Upper lobe of right lung (tissue), 1 donor: ENCODE measurements at places on chromosomes 16 and 17. TPM values are rescaled to one million over a fixed set of nuclear protein-coding genes. Genes with fewer than 3 reads are reported as not detected.

- H3K4me1 ChIP-seq = no peaks in the 10 kb centered on the region
- no peaks in the 10 kb centered on the region for H3K36me3 ChIP-seq
- no peak for DNase-seq
- no peak overlapping the region for H3K27ac ChIP-seq
- H3K27me3 ChIP-seq = no peaks in the 10 kb centered on the region
Observed at GRCh38 chr16:65148804-65149203, 26.9 kb upstream of the CDH11 start.

DNA sequence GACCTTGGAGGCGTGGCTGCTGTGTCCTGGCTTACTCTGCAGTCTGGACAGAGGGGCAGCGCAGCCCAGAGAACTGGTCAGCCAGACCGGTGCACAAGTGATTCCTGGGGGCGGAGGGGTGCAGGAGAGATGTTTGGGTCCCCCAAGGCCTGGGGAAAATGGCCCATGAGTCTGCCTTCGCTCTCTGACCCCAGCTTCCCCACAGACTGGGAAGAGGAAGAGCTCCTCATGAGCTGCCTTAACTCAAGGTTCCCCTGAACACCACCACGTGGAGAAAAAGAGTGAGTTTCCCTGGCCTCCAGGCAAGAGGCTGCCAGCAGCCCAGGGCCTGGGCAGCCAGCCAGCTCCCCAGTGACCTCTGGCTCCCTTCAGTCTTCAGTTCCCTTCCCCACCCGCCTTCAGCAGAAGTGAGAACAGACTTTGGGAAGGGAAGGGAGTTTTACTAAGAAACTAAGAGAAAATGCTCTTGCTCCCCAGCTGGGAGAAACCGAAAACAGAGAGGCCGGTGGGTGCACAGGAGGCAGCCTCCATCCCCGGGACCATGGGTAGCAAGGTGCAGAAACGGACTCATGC is 2.0 kb upstream of the C17orf99 start:
- H3K4me1 ChIP-seq = peaks cover 49% of the 10 kb centered on the region
- DNase-seq = peak; percentile 91
- H3K27me3 ChIP-seq = no peaks in the 10 kb centered on the region
- peak overlapping the region; percentile 70 for H3K27ac ChIP-seq
- no peak overlapping the region for H3K4me3 ChIP-seq

DNA sequence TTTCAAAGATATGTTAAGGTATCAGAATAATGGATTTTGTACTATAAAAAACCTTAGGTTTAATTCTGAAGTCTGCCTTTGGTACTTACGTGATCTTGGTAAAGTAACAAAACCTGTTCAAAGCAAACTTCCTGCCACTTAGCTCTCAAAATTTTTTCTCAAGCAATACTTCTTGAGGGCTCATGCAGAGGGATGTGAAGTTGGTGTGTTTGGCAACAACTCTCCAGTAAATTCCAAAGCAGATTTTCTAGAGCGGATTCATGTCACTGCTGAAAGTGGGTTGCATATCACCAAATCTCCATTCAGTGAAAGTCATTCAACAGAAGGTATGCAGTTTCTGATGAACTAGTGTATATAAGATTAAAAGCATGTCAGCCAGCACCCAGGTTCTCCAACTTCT is 856.7 kb downstream of the CDH8 start:
- H3K36me3 ChIP-seq = no peaks in the 10 kb centered on the region
- no peaks in the 10 kb centered on the region for H3K27me3 ChIP-seq
- no peaks in the 10 kb centered on the region for H3K4me1 ChIP-seq
- no peak for DNase-seq
- no peak overlapping the region for H3K27ac ChIP-seq

- no peak for DNase-seq
- peaks cover 4% of the 10 kb centered on the region for H3K4me1 ChIP-seq
- H3K27ac ChIP-seq = no peak overlapping the region
- H3K27me3 ChIP-seq = no peaks in the 10 kb centered on the region
- peaks cover 50% of the 10 kb centered on the region for H3K36me3 ChIP-seq
Observed at GRCh38 chr17:74769856-74770497, 6.2 kb downstream of the NAT9 start.

DNA sequence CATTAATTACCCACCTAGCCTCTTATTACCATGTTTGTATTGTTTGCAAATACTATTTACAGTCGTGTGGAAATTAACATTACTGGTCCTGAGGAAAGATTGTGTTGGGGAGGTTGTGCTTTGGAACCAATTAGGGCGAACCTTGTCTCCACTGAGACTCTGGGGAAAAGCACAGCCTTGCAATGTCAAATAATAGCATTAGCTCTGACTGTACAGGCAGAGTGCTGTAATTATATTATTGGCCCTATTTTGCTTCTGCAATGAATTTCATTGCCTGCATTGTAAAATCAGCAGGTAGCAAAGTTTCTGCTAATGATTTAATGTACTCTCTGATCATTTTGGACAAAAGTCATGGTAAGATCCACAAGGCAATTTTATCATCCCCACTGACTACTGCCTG is 97.0 kb downstream of the WWOX start:
- no peaks in the 10 kb centered on the region for H3K36me3 ChIP-seq
- H3K4me3 ChIP-seq = no peak overlapping the region
- H3K27ac ChIP-seq = no peak overlapping the region
- H3K27me3 ChIP-seq = no peaks in the 10 kb centered on the region
- no peaks in the 10 kb centered on the region for H3K4me1 ChIP-seq

- H3K4me1 ChIP-seq = peaks cover 4% of the 10 kb centered on the region
- H3K36me3 ChIP-seq = no peaks in the 10 kb centered on the region
- peak; percentile 88 for DNase-seq
- H3K4me3 ChIP-seq = peak within 1 kb of the TSS; percentile 40
- peaks cover 47% of the 10 kb centered on the region for H3K27me3 ChIP-seq
Observed at GRCh38 chr16:89200124-89200849, at the start of gene SLC22A31. Gene SLC22A31 (minus strand): TSS chr16:89200537. CDS start chr16:89200501, 36 bp downstream.

GRCh38 chr16:30663820-30664219 is 5.6 kb downstream of the FBRS start:
- H3K27me3 ChIP-seq = no peaks in the 10 kb centered on the region
- peaks cover 78% of the 10 kb centered on the region for H3K36me3 ChIP-seq
- DNase-seq = no peak
- H3K4me3 ChIP-seq = no peak overlapping the region
- H3K4me1 ChIP-seq = peaks cover 21% of the 10 kb centered on the region

- H3K36me3 ChIP-seq = no peaks in the 10 kb centered on the region
- H3K27me3 ChIP-seq = no peaks in the 10 kb centered on the region
- no peak overlapping the region for H3K27ac ChIP-seq
- no peak for DNase-seq
Observed at GRCh38 chr17:79242873-79243602, 168.4 kb downstream of the ENGASE start.

GRCh38 chr16:89319886-89320781 is 102.6 kb downstream of the ZNF778 start:
- H3K27me3 ChIP-seq = no peaks in the 10 kb centered on the region
- peaks cover 95% of the 10 kb centered on the region for H3K4me1 ChIP-seq
- H3K27ac ChIP-seq = peak overlapping the region; percentile 30

GRCh38 chr16:71338632-71339031 is 19.9 kb upstream of the CALB2 start:
- H3K4me3 ChIP-seq = no peak overlapping the region
- H3K27me3 ChIP-seq = peaks cover 5% of the 10 kb centered on the region
- no peaks in the 10 kb centered on the region for H3K36me3 ChIP-seq
- no peak overlapping the region for H3K27ac ChIP-seq

DNA sequence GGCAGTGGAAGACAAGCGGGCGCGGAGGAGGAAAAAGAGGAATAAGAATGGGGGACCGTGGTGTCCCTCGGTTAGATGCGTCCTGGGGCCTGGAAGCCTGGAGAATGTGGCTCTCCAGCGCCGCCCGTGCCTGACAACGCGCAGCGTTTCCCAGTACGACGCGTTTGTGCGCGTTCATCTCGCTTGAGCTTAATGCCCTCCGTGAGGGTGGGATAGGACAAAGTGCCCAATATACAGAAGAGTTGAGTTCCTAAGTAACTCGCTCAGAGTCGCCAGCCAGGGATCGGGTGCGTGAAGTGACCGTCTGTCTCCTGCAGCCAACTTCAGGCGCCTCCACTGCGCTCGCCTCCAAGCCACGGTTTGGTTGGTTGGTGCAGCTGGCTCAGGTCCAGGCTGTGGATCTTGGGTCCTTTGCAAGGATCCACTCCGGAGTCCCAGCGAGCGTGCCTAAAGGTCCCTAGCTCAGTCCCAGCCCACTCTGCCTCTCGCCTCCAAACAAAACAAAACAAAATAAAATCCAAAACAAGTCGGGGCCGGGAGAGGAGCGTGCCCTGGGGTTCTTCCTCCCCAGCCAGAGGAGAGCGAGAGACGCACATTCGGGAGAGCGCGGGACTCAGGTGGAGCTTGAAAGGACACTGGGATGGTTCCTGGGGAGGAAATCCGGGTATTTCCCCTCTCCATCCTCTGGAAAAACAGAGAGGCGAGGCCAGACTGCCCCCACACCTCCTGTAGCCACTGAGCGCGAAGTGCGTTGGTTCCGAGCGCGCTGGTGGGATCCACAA is 974 bp downstream of the GALR2 start:
- no peaks in the 10 kb centered on the region for H3K36me3 ChIP-seq
- peaks cover 58% of the 10 kb centered on the region for H3K27me3 ChIP-seq
- H3K4me1 ChIP-seq = peaks cover 42% of the 10 kb centered on the region
- DNase-seq = peak; percentile 61

DNA sequence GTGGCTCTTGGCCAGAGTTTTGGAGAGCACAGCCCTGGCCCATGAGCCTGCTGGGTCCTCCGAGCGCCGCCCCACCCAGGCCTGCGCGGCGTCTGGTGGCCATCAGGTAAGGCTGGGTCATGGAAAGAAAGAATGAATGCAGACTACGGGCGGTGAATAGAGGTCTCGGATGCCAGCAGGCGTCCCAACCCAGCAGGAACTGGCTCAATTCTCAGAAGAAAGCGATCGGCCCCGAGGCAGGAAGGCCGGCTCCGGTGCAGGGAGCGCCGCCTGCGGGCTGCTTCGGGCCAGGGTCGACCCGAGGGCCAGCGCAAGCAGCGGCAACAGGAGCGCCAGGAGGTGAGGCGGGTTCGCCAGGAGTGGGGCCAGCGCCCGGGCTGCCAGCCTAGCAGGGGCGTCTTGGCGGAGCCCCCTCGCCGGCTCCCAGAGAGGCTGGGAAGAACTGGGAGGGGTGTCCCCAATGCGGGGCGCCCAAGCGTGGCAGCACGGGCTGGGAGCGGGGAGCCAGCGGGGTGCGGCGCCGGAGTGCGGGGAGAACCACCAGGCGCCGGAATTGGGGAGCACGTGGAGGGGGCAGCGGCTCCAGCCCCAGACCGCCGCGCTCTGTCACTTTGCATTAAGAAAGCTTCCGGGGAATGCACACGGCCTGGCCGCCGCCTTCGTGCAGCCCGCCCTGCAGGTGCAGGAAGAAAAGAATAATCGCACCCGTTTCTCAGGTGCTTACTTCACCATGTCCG is 7.1 kb upstream of the TMC5 start:
- peak overlapping the region; percentile 80 for H3K27ac ChIP-seq
- H3K4me1 ChIP-seq = peaks cover 4% of the 10 kb centered on the region
- peaks cover 14% of the 10 kb centered on the region for H3K27me3 ChIP-seq
- peak; percentile 89 for DNase-seq
- H3K36me3 ChIP-seq = no peaks in the 10 kb centered on the region

DNA sequence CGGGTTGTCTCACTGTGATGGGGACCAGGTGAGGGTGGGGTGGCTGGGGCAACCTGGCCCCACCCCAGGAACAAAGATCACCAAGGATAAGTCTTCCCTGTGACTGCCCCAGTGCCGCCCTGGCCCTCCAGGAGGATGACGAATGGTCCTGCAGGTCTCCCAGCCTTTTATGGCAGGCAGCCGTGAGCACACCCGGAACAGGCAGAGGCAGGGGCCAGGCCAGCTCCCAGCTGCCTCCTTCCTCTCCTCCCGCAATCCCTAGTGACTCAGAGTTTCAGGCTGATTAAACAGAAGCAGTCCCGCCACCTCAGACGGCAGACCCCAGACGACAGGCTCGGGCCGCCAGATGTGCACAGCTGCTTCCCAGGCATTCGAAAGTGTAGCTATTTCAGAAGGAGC is 13.3 kb downstream of the JUP start:
- no peak overlapping the region for H3K4me3 ChIP-seq
- peaks cover 32% of the 10 kb centered on the region for H3K36me3 ChIP-seq
- H3K27ac ChIP-seq = peak overlapping the region; percentile 42
- H3K4me1 ChIP-seq = peaks cover 64% of the 10 kb centered on the region
- DNase-seq = peak; percentile 78
- no peaks in the 10 kb centered on the region for H3K27me3 ChIP-seq

DNA sequence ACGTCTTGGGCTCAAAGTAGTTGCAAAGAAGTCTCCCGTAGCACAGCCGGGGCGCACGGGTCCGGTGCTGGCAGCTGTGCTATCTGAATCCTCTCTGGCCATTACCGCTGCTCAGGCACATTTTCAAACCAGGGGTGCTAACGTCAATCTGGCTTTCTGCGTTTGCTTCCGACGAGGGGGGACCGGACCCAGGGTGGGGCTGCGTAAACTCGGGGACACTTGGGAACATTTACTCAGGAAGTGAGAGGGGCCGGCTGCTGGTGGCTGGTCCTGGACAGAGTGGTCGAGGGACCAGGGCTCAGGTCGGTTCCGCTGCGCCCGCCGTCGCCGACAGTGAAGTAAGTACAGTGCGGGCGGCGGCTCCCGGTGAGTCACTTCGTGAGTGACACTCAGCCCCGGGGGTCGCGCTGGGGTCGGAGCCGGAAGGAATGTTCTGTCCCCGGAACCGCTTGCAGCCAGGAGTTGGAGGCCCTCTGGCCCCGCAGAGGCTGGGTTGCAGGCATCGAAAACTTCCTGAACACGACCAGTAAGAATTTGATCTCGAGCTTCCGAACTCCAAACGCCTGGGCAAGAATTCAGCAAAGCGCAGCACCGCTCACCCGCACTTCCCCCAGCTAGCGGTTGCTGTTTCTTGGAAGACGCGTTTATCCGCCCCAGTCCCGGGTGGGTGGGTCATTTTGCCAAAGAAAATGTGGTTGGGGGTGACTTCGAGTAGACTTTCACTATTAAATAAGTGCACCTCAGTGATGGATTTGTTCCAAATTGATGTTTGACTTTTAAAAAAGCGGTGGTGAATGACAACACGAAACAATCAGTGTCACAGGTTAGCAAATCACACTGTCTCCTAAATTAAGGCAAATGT is 1.4 kb upstream of the HS3ST3B1 start:
- peaks cover 46% of the 10 kb centered on the region for H3K4me1 ChIP-seq
- peaks cover 80% of the 10 kb centered on the region for H3K27me3 ChIP-seq
- H3K36me3 ChIP-seq = no peaks in the 10 kb centered on the region
- H3K4me3 ChIP-seq = peak overlapping the region; percentile 61

GRCh38 chr17:28897769-28898526 is 415 bp upstream of the FLOT2 start:
- DNase-seq = no peak
- no peaks in the 10 kb centered on the region for H3K27me3 ChIP-seq
- H3K27ac ChIP-seq = peak overlapping the region; percentile 98

KRTAP3-2 gene
- total RNA-seq = not detected

C16orf54 gene
- total RNA-seq = 7.3 TPM

ENPP7 gene
- not detected for total RNA-seq

CFAP52 gene
- total RNA-seq = not detected

TOX3 gene
- 3.7 TPM for total RNA-seq
